ENCODE measurements at places on chromosomes 11 and 22.

GRCh38 chr11:68935066-68935465 lies 31.4 kb downstream of the IGHMBP2 start:
- no peak for DNase-seq

GRCh38 chr11:92424281-92424680 lies 199.7 kb downstream of the FAT3 start:
- no peak for DNase-seq

DNA sequence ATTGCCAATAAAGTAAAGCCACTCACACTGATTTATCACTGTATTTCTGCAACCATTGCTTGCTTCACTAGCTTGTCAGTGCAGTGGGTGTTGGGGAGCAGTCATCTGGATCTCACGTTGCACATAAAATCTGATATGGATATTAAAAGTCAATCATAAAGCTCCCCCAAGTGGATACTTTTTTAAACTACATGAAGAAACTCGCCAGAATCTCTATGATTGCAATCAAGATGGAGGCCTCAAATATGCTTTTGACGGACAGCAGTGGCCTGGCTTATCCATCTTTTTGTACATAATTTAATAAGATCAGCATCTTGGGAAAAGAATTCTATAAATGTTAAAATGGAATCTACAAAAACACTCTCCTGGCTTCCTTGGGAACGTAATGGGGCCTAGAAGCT lies 137.7 kb downstream of the WT1 start:
- no peak for DNase-seq

DNA sequence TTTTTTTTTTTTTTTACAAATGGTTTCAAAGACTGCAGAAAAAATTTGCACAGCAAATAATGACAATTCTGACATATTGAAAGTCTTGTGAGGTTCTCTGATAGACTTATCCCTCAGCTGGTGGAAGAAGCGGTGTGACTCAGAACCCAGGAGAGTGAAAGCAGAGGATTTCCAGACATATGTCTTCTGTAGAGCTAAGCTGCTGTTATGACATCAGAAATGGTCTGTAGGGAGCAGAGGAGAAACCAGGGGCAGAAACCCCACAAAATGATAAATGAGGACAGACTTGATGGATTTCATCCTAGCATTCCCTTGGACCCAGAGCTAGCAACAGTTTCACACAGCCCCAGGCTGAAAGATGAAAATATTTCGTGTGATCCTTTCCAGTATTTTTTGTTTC lies 582.6 kb downstream of the METTL15 start:
- no peak for DNase-seq

- no peak for DNase-seq
Measured at GRCh38 chr22:19595532-19595931, 71.3 kb upstream of the CLDN5 start.

GRCh38 chr11:17395554-17395961 lies 7.1 kb upstream of the KCNJ11 start:
- DNase-seq = no peak

- peak; percentile 34 for DNase-seq
Measured at GRCh38 chr11:62687508-62688396, 1.6 kb downstream of the LRRN4CL start.

GRCh38 chr11:86115542-86116385 lies 46.9 kb upstream of the PICALM start:
- no peak for DNase-seq

DNA sequence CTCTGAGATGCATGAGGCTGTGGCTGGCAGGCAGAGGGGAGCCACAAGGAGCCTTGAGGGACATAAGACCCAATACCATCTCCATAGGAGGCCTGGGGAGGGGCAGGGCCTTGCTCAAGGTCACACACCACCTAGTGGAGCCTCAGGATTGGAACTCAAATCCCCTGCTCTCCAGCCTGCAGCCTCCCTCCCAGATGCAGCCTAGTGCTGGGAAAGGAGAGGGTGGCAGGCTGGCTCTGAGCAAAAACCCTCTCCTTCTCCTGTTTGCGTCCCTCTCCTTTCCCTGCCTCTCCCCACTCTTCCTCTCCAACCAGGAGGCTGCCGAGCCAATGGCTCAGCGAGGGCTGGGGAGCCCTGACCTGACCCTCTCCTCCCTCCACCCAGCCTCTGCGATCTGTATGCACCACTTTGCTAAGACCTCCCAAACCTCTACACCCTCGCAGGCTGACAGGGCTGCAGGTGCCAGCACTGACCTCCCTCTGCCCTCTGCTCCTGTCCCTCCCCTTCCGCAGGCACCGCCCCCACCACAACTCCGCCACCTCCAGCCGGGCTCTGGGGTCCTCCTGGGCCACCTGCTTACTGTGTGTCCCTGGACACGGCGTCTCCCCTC lies 14.7 kb downstream of the IGLL1 start:
- no peak for DNase-seq

- DNase-seq = no peak
Measured at GRCh38 chr11:9799886-9800285, 136.0 kb downstream of the SWAP70 start.

GRCh38 chr11:64971421-64972233 lies at the start of gene MAJIN:
MAJIN (minus strand) TSS chr11:64972108; CDS start chr11:64959405, 12,703 bp downstream.
- peak; percentile 88 for DNase-seq

GRCh38 chr22:36864454-36865215 lies 3.8 kb downstream of the NCF4 start:
- no peak for DNase-seq

- DNase-seq = peak; percentile 80
Measured at GRCh38 chr11:66617155-66617834, 865 bp downstream of the RBM14 start.

- DNase-seq = no peak
Measured at GRCh38 chr22:44365191-44365590, 52.4 kb upstream of the SHISAL1 start.

GRCh38 chr11:92948116-92948515 lies 21.3 kb upstream of the MTNR1B start:
- DNase-seq = no peak

GRCh38 chr11:93005239-93005638 lies 35.8 kb downstream of the MTNR1B start:
- no peak for DNase-seq

- no peak for DNase-seq
Measured at GRCh38 chr11:119590651-119591351, 138.2 kb downstream of the NECTIN1 start.

DNA sequence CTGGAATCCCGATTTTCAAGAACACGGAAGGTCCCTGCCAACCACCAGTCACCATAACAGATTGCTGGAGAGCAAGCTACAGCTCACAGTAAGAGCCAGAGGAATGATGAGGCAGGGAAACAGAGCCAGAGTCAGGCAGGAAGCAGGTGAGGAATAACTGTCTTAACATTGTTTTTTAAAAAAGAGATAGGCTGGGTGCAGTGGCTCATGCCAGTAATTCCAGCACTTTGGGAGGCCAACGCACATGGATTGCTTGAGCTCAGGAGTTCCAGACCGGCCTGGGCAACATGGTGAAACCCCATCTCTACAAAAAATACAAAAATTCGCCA lies 13.5 kb upstream of the CASTOR1 start:
- no peak for DNase-seq

DNA sequence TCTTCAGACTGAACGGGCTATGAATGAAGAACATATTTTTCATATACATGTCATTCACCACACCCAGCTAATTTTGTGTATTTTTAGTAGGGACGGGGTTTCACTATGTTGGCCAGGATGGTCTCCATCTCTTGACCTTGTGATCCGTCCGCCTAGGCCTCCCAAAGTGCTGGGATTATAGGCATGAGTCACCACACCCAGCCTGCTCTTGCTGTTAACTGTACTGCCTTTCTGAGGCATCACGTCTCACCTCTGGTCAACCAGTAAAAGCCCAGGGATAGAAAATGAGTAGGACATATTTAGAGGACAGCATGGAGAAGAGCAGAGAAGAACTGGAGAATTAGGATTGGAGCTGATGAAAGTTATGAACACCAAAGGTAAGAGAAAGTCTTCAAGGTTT lies 55.6 kb downstream of the APOL3 start:
- DNase-seq = no peak

GRCh38 chr11:92589512-92589911 lies 364.9 kb downstream of the FAT3 start:
- no peak for DNase-seq

DNA sequence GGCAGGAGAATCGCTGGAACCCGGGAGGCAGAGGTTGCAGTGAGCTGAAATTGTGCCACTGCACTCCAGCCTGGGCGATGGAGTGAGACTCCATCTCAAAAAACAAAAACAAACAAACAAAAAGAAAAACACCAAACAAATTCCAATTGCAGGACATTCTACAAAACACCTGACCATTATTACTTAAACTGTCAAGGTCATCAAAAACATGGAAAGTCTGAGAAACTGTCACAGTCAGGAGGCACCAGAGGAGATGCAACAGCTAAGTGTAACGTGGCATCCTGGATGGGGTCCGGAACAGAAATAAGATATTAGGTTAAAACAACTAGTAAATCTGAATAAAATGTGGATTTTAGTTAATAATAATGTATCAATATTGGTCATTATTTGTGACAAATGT lies 914 bp upstream of the DNAJB13 start:
- DNase-seq = no peak

- no peak for DNase-seq
Measured at GRCh38 chr22:28714043-28714628, 27.5 kb downstream of the CHEK2 start.

DNA sequence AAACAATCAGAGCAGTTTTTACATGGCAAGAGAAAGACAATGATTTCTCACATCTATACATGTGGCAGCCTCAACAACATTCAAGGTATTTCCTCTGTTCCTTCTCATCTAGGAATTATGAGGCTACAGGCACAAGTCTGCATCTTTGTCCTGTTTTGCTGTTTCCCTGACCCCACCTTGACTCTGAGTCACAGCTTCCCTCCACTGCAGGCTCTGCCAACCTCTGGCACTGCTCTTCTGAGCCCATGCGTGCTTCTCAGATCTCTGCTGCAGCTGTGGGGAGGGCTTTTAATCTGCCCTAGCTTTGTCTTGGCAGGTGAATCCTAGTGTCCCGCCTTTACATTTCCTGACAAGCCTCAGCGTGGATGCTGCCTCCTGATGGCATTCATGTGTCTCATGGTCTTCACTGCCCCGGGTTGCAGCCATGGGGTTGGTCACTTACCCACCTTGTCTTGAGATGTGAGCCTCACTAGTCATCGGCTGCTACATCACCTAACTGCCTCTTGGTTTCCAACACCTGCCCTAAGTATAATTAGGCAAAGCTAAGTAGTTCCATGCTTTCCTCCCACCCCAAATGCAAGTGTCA lies 578.5 kb downstream of the TBC1D22A start:
- DNase-seq = no peak

DNA sequence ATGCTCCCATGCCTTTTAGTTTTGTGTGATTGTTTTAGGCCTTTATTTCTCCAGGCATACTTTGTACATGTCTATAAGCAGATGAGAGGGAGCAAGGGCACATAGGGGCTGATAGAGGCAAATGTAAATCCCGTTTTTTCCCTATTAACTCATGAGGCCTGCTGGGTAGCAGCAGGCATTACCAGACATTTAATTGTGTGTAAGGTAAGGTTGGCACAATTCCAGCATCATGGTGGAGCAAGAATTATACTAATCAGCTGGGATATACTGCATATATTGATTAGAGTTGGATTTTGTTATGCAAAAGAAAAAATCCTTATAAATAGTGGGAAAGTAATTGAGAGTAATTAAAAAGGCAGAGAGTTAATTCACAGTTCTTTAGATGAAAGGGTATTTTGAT lies 12.2 kb downstream of the FAT3 start:
- no peak for DNase-seq

- DNase-seq = no peak
Measured at GRCh38 chr11:45250035-45250718, 36.0 kb downstream of the SYT13 start.

DNA sequence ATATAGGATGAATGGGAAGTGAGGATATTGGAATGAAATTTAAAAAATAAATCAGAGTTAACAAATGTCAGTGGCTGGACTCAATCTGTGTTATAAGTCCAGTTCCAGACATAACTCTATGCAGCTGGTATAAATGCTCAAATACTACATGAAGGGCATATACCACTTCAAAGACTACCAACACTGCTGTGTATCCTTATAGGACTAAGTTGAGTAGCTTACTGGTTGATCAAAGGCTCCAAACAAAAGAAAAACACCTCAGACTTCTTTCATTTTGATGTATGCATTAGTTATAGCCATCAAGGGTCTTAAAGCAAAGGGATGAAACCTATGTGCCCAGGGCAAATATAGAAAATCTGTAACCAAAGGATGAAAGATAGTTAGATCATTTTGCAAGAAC lies 86.2 kb downstream of the PAK1 start:
- DNase-seq = no peak

- no peak for DNase-seq
Measured at GRCh38 chr22:44183287-44183588, 2.5 kb downstream of the PARVG start.

- DNase-seq = no peak
Measured at GRCh38 chr11:117328375-117329010, 839 bp downstream of the CEP164 start.

- DNase-seq = no peak
Measured at GRCh38 chr11:31240340-31240904, 129.1 kb downstream of the DCDC1 start.

DNA sequence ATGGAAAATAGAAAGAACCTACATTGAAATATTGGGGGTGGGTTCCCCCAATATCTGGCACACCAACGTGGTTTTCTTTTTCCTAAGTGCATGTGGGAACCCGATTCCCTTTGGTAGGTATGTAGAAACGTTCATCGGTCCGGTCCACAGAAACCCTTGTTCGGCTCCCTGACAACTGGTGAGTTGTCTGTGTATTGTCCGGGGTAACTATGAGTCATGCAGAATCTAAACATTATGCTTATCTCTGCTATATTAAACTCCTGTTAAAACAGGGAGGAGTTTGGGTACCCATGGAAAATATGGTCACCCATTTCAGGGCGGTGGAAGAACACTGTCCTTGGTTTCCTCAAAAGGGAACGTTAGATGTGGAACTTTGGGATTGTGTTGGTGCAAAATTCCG lies 25.1 kb upstream of the ALDH3B2 start:
- DNase-seq = no peak

DNA sequence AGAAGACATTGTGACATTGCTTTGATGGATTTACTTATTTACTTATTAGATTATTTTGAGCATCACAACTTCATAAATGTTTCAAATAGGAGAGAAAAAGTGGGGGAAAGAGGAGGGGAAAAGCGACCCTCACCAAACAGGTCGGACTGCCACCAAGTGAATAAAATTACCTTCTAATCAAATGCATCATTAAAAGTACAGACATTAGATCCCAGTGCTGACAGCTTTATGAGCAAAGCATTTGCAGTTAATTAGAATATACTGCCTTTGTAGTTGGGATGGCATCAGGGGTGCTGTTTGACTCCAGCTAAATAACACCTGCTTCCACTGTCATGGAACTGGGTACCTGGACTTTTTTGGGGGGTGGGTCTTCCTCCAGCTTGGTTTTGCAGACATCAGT lies 299.6 kb downstream of the OPCML start:
- DNase-seq = no peak

- no peak for DNase-seq
Measured at GRCh38 chr22:40430991-40431390, 60.6 kb downstream of the SGSM3 start.
